ENCODE measurements at places on chromosomes 12 and 14.
A peak's percentile ranks its signal among the peaks of the same experiment; 100 is the strongest.

DNA sequence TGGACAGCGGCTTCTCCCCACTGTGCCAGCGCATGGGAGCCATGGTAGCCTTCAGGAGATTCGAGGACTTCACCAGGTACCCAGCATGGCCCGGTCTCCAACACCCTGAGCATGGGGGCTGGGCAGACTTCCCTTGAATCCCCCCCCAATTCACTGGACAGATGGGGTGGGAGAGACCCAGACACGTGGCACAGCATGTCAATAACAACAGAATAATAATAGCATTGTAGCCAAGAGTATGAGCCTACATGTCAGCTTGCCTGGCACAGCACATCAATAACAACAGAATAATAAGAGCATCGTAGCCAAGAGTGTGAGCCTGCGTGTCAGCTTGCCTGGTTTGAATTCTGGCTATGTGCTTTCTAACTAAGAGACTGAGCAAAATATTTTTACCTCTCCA, 76.4 kb downstream of the FOXN4 start:
- no peak for DNase-seq

DNA sequence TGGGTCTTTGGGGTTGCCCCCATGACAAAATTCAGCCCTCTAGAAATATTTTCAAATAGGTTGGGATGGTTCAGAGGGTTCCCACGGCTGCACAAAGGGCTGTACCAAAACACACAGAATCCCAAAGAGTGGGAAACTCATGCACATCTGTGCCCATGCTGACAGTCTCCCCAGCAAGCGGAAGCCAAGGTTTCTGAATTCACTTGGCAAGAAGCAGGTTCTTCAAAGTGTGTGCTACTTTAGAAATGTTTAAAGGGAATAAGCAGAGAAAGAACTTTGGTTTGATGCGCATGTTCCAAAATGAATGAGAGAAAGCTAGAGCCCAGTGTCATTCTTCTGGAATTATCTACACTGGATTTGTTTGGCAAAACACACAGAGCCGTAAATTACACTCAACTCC, 46.7 kb downstream of the FOXN3 start:
- peak; percentile 28 for DNase-seq

DNA sequence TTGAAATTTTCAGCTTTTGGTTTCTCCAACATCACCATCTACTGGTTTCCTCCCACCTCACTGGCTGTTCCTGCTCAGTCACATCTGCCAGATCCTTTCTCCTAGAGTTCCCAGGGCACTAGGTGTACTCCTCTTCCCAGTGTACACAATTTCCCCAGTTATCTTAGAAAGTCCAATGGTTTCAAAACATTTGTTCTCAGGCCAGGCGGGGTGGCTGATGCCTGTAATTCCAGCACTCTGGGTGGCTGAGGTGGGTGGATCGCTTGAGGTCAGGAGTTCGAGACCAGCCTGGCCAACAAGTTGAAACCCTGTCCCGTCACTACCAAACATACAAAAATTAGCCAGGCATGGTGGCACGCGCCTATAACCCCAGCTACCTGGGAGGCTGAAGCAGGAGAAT, 60.7 kb downstream of the SPPL3 start:
- no peak for DNase-seq

- no peak for DNase-seq
These were observed 424.8 kb downstream of the RAD51B start for GRCh38 chr14:68244262-68244980.

DNA sequence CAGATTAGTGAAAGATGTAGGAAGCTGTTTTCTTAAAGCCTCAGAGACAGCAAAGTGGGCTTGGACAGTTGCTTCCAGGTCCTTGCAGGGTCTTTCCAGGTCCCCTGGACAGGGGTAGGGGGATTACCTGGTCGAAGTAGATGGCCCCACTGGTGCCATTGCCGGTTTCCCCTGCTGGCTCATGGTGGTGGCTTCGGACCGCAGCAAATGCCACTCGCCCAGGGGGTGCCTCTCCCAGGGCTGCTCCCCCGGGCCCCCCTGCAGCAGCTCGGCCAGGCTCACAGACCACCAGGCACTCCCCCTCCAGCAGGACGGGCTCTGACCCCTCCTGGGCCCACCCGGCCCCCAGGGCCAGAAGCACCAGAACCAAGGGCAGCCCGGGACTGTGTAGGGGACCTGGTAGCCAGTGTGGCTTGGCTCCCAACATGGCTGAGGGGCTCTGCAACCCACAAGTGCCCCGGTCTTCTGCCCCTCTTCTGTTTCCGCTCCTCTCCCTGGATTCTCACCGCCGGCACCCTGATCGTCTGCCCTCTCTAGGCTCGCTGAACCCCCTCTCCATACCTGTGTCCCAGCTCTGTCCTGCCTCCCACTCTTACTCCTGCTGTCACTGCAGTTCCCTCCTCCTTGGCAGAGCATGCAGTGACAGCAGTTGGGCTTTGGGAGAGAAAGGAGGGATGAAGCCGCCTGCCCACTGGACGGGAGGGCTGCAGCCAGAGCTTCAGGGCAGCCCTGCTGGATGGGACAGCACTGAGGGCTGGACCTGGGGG, 657 bp downstream of the CBLN3 start:
- DNase-seq = no peak
